NCI-H774 (cell line): ENCODE measurements at places on chromosomes 12 and 14.

DNA sequence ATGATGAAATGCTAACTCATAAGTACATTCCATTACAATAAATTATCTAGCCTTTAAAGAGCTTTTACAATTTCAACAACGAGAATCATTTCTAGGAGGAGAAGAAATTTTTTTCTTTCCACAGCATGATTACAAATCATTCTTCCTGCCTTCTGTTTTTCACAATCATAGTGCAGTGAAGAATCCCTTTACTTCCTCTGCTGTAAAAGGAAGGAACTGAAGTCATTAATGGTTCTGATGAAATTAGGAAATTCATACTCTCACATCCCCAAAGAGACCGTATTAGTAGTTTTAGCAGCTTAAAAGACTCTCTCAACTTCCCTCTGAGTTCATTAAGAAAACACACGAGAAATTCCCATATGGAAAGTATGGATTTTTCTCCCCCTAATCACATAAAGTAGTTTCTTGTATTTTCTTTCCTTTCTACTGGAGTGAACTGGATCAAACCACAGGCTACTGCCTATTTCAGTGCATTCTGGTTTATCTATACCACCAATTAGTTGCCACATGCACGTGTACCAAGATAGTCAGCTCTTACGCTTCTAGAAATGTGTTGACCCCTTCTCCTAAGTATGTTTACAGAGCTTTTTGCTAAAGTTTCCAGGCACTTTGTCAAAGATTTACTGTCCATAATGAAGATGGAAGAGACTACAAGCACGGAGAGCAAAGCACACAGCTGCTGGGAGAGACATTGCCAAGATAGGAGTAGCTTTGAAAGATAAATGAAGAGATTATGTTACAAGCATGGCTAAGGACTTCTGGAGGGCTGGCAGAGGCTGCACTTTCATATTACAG is 58.9 kb upstream of the KITLG start:
- no peak for DNase-seq

DNA sequence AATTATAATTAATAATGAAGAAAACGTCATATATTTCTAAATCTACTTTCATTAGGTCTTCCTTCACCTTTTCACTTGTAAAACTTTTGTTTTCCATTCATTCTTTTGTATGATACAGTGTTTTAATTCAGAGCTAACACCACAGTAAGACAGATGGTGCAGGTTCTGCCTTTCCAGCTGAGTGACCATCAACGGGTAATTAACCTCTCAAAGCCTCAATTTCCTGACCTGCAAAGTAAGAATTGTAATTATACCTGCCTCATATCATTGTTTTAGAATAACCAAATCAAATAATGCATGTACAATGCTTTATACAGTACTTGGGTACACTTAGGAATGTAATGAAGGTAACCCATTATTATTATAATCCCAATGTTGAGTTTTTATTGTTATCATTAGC is 157.6 kb downstream of the FOXA1 start:
- DNase-seq, result peak; percentile 91

DNA sequence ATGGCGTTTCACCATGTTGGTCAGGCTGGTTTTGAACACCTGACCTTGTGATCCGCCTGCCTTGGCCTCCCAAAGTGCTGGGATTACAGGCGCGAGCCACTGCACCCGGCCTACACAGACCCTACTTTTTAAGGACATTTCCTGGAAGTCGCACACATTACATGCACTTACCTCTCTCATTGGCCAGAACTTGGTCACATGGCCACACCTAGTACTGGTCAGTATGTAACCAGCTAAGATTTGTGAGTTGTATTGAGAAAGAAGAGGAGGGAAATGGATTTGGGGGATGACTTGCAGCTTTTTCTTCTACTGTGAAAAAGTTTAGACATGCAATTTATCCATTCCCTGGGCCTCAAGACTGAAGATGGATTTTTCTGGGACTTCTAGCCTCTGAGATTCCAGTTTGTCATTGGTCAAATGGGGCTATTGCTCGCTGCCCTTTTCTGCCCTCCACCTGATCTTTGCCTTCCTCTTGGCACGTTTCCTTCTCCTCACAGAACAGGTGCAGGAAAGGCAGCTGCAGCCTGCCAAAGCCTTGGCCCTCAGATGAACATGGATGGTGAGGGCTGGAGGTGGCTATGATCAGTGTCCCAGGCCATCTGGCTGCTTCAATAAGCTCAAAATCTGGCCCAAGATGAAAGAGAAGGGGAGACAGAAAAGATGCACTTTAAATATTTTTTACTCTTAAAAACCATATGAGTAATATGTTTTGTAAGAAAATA is 7.1 kb upstream of the ZDHHC22 start:
- DNase-seq, result no peak

DNA sequence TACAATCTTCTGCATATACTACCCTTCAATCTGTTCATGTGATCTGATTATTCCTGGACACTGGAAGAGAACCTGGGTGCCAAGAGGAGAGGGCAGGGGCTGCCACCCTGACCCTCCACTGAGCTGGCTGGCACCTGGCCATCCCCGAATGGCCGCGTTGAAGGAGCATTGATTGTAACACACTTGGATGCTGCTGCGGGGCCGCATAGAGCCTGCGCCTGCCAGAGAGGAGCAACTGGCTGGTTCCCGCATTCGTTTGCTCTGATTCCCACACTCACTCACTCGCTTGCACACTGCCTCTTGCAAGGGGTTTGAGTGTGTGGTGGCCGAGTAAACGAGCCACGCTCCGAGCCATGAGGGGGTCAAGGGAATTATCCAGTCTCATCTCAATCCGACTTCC is 32.4 kb downstream of the PSEN1 start:
- DNase-seq, result no peak

GRCh38 chr12:116614194-116614915 is 55.2 kb downstream of the MAP1LC3B2 start:
- DNase-seq, result no peak

- no peak for DNase-seq
These were observed 72.7 kb downstream of the ESR2 start for GRCh38 chr14:64221391-64222003.

- no peak for DNase-seq
These were observed 2.7 kb upstream of the FAM222A start for GRCh38 chr12:109710747-109711595.

GRCh38 chr14:36666416-36667206 is 5.0 kb downstream of the PAX9 start:
- no peak for DNase-seq

- DNase-seq, result no peak
These were observed 4.8 kb downstream of the CKB start for GRCh38 chr14:103517721-103518421.

DNA sequence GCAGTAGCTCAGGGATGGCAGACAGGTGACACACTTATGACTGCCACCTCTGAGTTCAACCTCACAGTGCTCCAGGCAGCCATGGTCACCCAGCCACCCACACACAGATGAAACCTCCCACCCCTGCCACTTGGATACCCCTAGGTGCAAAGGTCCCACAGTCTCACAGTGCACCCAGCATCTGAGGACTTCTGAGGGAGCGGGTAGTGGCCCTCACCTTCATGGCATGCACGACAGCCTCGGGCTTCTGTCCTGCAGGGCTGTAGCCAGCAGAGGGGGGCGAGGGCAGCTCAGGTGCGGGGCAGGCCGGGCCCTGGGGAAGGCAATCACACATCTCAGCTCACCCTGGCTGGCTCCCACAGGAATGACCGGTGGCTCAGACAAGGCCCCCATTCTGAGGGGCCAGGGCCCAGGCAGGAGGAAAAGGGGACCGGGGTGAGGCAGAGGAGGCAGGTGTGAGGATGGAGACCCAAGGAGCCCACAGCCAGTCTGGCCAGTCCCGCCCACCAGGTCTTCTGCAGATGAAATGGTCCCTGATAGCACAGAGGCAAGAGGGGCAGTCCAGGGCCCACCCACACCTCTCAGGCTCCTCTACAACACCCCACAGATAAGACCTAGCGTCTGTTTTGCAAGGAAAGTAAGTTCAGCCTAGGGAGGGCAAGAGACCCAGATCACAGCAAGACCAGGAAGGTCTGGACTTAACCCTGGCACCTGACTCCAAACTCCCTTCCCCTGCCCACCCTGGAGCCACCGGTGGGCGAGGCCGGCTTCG is 35.8 kb downstream of the CCNK start:
- DNase-seq, result no peak

GRCh38 chr12:98998697-98999299 is 353.7 kb downstream of the APAF1 start:
- peak; percentile 54 for DNase-seq

GRCh38 chr14:67943947-67944346 is 124.4 kb downstream of the RAD51B start:
- DNase-seq, result peak; percentile 53

DNA sequence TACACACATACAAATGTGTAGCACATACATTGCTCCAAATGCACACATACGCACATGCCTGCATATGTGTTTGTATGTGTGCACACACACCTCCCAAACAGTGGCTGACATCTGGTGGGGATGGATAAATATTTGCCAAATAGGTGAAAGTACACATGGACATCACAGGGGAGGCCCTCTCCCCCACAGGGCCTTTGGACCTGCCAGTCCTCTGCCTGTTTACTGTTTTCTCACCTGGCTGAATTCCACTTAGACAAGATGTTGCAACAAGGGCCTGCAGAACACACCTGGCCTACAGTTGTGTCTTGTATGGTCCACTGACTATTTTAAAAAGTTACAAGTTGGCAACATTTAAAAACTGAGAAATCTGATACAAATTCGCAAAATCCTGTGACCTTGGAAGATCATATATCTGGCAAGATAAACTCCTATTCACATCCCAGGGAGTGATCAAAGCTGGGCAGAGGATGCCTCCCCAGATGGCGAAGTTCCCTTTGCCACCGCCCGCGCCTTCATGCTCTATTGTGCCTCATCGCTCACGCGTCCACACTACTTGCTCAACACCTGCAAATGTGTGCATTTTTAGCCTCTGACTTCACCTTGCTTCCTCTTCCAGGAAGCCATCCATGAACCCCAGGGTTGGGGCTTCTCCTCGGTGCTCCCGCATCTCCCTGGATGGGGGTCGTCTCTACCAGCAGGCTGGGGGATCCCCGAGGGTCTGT is 118.4 kb upstream of the FZD10 start:
- peak; percentile 14 for DNase-seq

DNA sequence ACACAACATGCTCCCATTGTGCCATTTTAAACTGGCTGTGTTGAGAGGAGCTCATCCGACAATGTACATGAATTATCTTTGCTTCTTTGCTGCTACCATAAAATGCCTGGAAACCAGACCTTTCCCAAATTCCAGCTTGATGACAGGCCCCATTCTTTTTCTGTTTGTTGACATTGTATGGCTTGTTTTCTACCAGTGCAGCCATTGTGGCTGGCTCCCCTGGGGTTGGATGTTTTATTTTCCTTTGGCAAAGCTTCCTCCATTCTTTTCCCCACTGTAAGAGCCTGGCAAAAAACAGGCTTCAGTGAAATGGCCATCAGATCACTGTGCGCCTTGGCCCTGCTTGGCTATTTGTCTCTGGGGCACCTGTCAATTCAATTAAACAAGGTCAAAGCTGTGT is 532.5 kb downstream of the VRK1 start:
- DNase-seq, result no peak

DNA sequence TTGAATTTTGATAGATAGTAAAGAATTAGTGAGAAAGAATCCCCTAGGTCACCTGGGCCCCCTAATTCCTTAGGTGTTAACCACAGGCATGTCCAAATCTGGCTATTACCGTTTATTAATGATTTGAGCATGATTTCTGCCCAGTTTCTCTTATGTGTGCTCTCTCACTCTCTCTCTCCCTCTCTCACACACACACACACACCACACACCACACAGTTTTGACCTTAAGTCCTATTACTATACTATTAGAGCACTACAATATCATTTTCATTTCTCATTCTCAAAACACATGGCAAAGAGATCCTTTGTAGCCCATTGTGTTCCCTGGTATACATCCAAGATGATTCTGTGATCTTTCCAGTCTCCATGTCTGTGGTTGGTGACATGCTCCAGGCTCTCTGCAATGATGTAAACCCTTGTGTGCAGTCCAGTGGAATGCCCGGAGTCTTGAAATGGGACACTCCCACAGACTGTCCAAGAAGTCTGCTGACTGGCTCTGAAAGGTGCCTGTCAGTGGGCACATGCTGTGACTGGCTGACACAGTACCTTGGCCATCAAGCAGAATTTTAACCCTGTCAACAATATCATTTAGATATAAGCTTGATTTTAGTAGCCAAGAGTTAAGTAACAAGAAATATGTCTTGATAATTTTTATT is 96.2 kb downstream of the FIGNL2 start:
- no peak for DNase-seq

GRCh38 chr14:75709207-75709812 is 48.3 kb downstream of the TTLL5 start:
- peak; percentile 15 for DNase-seq

DNA sequence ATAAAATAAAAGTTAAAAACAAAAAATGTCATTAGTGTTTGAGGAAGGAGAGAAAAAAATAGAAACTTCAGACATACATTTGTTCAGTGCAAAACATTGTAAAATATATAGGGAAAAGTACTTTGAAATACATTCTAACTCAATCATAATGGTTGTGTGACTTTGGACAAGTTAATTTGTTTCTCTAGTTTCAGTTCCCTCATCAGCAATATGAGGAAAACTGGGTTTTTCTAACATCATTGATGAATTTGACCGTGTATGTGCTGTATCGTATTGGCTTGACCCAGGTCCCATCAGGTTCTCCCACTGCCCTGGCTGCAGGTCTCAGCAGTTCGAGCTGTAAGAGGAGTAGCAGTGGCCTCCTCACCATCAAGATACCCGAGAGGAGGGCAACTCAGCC is 173.9 kb upstream of the ATF7IP start:
- no peak for DNase-seq

DNA sequence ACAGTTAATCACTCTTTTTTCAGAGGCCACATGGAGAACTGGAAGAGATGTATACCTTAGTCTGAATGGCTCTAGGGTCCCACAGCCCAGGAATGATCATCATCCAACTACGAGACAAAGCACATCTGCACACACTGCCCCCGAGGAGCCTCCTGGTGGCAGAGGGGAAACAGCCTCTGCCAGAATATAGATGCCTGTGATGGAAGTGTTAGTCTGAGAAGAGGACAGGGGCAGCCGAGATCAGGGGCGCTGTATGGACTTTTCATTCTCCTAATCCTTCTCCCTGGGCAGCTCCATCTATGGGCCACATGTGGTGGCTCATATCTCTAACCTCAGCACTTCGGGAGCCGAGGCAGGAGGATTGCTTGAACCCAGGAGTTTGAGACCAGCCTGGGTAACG is 82.8 kb upstream of the CAPRIN2 start:
- no peak for DNase-seq

- no peak for DNase-seq
These were observed 3.7 kb downstream of the SMOC1 start for GRCh38 chr14:69882915-69883314.

GRCh38 chr14:95674613-95675012 is 11.6 kb upstream of the TCL1B start:
- DNase-seq, result no peak

- DNase-seq, result no peak
These were observed 28.5 kb upstream of the ANKRD9 start for GRCh38 chr14:102537981-102538601.

GRCh38 chr12:47158792-47159191 is 79.0 kb upstream of the AMIGO2 start:
- DNase-seq, result no peak

DNA sequence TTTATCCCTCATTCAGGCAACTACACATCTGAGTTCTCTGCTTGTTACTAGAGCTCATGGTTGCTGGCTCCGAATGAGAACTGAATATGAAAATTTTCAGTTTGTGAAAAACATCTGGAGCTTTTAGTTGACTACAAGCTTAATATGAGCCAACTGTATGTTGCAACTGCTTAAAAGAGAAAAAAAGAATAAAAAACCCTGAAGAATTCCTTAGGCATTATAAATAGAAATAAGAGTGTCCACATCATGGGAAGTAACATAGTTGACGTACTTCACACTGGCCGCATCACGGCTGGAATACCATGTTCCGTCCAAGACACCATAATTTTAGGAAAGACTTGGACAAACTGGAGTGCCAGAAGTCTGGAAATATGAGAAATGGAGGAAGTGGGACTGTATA is 57.9 kb downstream of the PDE3A start:
- DNase-seq, result no peak
